ENCODE measurements at places on chromosomes 11 and 22. TPM values are rescaled to one million over a fixed set of nuclear protein-coding genes. Genes with fewer than 3 reads are reported as not detected.
A peak's percentile ranks its signal among the peaks of the same experiment; 100 is the strongest.

GRCh38 chr11:111081021-111081511 lies 164.5 kb upstream of the POU2AF2 start:
- H3K4me1 ChIP-seq = no peaks in the 10 kb centered on the region
- no peak for DNase-seq
- no peak overlapping the region for H3K4me3 ChIP-seq
- no peaks in the 10 kb centered on the region for H3K27me3 ChIP-seq

DNA sequence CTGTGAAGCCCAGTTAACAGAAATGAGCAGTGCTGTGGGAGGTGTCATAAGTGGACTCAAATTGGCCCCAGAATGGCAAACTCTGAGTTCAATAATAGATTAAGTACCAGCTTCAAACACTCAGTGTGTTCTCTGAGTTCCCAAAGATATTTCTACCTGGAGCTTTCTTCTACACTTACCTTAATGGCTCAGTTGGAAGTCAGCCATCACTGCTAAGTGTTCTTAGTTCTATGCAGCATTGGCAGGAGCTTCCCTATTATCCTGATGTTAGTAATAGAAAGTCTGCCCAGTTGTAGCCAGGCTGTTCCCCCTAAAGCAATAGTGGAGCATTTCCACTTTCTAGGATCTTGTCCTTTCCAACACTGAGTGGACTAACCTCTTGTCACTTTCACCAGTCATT lies 9.7 kb upstream of the PIK3IP1 start:
- no peaks in the 10 kb centered on the region for H3K4me1 ChIP-seq
- no peak overlapping the region for H3K4me3 ChIP-seq
- no peak overlapping the region for H3K27ac ChIP-seq
- no peak for DNase-seq

SYNGR1 gene
- 51.5 TPM for total RNA-seq

GRCh38 chr11:37755521-37755920 lies 1157.5 kb upstream of the RAG2 start:
- no peak overlapping the region for H3K4me3 ChIP-seq
- no peak for DNase-seq
- no peaks in the 10 kb centered on the region for H3K36me3 ChIP-seq
- no peaks in the 10 kb centered on the region for H3K4me1 ChIP-seq

- H3K27ac ChIP-seq = no peak overlapping the region
- no peaks in the 10 kb centered on the region for H3K36me3 ChIP-seq
- no peak for DNase-seq
- H3K4me1 ChIP-seq = no peaks in the 10 kb centered on the region
- H3K27me3 ChIP-seq = peaks cover 9% of the 10 kb centered on the region
These were observed 375.8 kb downstream of the NTM start for GRCh38 chr11:131746201-131746600.

- no peak overlapping the region for H3K4me3 ChIP-seq
- peak overlapping the region; percentile 42 for H3K27ac ChIP-seq
- DNase-seq = no peak
- peaks cover 10% of the 10 kb centered on the region for H3K4me1 ChIP-seq
- H3K36me3 ChIP-seq = peaks cover 94% of the 10 kb centered on the region
These were observed 6.3 kb downstream of the INPPL1 start for GRCh38 chr11:72230764-72231365.

- H3K27ac ChIP-seq = no peak overlapping the region
- H3K4me1 ChIP-seq = peaks cover 17% of the 10 kb centered on the region
- H3K36me3 ChIP-seq = no peaks in the 10 kb centered on the region
- H3K27me3 ChIP-seq = peaks cover 62% of the 10 kb centered on the region
- DNase-seq = no peak
- H3K4me3 ChIP-seq = no peak overlapping the region
These were observed 1.1 kb downstream of the OVOL1 start for GRCh38 chr11:65787649-65788622.

- H3K27me3 ChIP-seq = no peaks in the 10 kb centered on the region
- H3K4me3 ChIP-seq = no peak overlapping the region
- no peaks in the 10 kb centered on the region for H3K4me1 ChIP-seq
- no peak for DNase-seq
These were observed 107.9 kb downstream of the BBOX1 start for GRCh38 chr11:27148506-27148905.

GRCh38 chr11:62974848-62975522 lies 9.8 kb downstream of the SLC22A6 start:
- no peaks in the 10 kb centered on the region for H3K27me3 ChIP-seq
- H3K4me3 ChIP-seq = no peak overlapping the region
- peaks cover 7% of the 10 kb centered on the region for H3K4me1 ChIP-seq
- no peaks in the 10 kb centered on the region for H3K36me3 ChIP-seq

GRCh38 chr11:3092603-3093141 lies 35.4 kb upstream of the CARS1 start:
- DNase-seq = no peak
- no peak overlapping the region for H3K4me3 ChIP-seq
- H3K27me3 ChIP-seq = no peaks in the 10 kb centered on the region
- no peak overlapping the region for H3K27ac ChIP-seq
- peaks cover 54% of the 10 kb centered on the region for H3K36me3 ChIP-seq

GRCh38 chr11:17730137-17730536 lies 4.4 kb upstream of the KCNC1 start:
- H3K4me1 ChIP-seq = peaks cover 13% of the 10 kb centered on the region
- H3K27me3 ChIP-seq = peaks cover 48% of the 10 kb centered on the region
- no peak for DNase-seq
- no peaks in the 10 kb centered on the region for H3K36me3 ChIP-seq
- no peak overlapping the region for H3K4me3 ChIP-seq

- peak overlapping the region; percentile 71 for H3K27ac ChIP-seq
- peaks cover 9% of the 10 kb centered on the region for H3K4me1 ChIP-seq
- no peaks in the 10 kb centered on the region for H3K27me3 ChIP-seq
These were observed 16.2 kb downstream of the LRRC32 start for GRCh38 chr11:76654298-76654851.

DNA sequence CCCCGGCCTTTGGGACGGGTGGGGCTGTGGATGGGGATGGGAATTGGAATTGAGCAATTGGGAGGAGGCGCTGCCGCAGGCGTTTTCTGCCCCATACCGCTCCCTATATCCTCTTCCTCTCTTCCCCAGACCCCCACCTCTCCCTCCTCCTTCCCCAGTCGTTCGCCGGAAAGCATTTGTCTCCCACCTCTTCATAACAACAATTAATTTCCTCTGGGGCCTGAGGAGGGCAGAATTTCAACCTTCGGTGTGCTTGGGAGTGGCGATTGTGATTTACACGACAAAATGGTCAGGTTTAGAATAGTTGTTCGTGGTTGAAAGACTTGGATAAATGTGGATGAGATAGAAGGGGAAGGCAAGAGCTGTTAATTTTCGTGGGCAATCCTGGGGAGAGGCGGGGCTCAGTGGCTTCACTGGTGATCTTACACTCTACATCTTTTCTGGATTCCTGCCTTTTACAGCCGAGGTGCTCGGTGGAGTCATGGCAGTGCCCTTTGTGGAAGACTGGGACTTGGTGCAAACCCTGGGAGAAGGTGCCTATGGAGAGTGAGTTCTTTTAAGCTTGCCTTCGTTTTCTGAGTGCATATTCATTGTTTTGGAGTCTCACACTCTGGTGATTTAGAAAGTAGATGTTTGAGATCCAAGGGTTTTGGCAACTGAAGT lies 1.5 kb downstream of the CHEK1 start:
- no peak for DNase-seq
- peaks cover 28% of the 10 kb centered on the region for H3K4me1 ChIP-seq
- H3K27ac ChIP-seq = peak overlapping the region; percentile 96

DNA sequence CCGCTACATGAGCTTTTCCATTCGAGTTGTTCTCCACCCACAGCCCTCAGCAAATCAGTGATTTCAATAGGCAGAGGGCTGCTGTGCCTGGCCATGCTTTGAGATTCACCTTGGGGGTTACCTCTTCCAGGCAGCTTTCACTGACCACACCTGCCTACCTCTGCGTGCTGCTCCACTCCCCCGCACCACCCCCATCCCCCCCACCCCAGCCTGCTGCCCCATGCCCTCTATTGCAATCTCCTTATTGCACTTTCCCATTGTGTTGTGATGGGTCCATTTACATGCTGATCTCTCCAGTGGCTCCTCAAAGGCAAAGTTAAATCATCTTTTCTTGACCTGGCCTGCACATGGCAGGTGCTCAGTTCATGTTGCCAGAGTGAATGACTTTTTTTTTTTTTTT lies 18.0 kb upstream of the POLA2 start:
- H3K4me3 ChIP-seq = no peak overlapping the region
- DNase-seq = no peak
- no peaks in the 10 kb centered on the region for H3K36me3 ChIP-seq
- no peak overlapping the region for H3K27ac ChIP-seq

- no peak overlapping the region for H3K4me3 ChIP-seq
- H3K36me3 ChIP-seq = peaks cover 100% of the 10 kb centered on the region
- peaks cover 3% of the 10 kb centered on the region for H3K4me1 ChIP-seq
These were observed 12.2 kb downstream of the SLC43A3 start for GRCh38 chr11:57414612-57415212.

NTM gene
- 0.69 TPM for total RNA-seq

DNA sequence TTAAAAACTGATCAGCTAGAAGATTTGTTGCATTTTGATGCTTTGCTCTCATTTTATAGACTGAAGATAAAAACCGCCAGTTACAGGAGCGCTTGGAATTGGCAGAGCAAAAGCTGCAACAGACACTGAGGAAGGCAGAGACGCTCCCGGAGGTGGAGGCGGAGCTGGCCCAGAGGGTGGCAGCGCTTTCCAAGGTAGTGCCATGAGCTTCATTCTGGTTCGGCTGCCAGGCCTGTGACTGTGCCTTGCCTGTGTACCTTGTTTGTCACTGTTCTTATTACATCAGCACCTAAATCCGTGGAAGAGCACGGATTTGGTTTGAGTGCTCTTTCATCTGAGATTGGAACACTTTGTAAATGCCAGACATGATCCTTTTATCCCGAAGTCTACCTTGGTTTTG lies 61.4 kb downstream of the PPFIA1 start:
- no peak overlapping the region for H3K27ac ChIP-seq
- H3K4me1 ChIP-seq = no peaks in the 10 kb centered on the region
- H3K36me3 ChIP-seq = no peaks in the 10 kb centered on the region
- H3K27me3 ChIP-seq = no peaks in the 10 kb centered on the region

TNNT3 gene
- 45.2 TPM for total RNA-seq

DNA sequence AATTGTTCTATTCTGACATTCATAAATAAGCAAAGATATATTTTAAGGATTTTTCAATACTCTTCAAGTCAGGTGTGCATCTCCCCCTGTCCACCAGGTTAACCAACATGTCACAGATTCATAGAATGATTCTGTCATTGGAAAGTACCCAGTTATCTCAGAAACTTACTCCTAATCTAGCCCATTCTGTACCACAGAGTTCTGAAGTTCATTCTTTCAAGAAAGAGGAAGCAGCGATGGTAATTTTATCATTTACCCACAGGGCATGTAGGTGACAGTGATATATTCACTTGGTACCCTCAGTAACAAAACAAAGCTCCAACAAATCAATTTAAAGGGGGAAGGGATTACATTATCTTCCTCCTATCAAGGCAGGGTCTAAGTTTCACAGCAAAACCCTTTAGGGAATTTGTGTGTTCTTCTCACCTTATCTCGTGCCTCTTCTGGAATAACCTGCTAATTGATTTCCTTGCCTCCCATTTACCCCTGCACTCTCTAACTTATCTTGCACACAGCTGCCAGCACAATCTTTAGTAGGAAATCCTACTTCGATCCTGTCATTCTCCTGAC lies 19.0 kb upstream of the MPPED2 start:
- H3K36me3 ChIP-seq = no peaks in the 10 kb centered on the region
- H3K27me3 ChIP-seq = no peaks in the 10 kb centered on the region
- H3K4me3 ChIP-seq = no peak overlapping the region
- no peak for DNase-seq

DNA sequence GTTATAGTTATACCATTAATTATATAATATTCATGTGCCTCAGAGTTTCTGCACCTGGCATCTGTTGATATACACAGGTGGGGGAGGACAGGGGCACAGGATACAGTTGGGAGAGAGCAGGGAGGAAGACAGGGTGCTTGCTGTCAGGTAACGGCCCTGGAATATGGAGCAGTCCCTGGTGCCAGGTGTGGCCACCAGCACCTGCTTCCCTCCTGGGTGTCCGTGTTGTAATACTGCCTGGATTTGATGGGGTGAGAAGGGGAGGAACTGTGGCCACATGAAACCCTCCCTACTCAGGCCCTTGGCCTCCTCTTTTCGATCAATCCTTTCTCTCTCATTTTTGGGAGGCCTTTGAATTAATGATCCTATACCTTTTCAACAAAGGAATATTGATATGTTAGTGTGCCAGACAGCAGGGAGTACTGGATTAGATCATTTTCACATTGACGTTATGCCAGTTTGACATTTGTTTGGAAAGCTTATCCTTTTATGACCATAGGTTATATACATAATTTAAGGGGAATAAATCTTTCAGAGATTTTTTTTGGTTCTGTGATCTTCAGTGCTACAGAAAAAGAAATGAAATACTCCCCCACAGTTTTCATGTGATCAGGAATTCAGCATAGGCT lies 88.6 kb downstream of the TEAD1 start:
- no peak for DNase-seq
- H3K4me3 ChIP-seq = no peak overlapping the region
- H3K36me3 ChIP-seq = peaks cover 17% of the 10 kb centered on the region
- no peak overlapping the region for H3K27ac ChIP-seq

DNA sequence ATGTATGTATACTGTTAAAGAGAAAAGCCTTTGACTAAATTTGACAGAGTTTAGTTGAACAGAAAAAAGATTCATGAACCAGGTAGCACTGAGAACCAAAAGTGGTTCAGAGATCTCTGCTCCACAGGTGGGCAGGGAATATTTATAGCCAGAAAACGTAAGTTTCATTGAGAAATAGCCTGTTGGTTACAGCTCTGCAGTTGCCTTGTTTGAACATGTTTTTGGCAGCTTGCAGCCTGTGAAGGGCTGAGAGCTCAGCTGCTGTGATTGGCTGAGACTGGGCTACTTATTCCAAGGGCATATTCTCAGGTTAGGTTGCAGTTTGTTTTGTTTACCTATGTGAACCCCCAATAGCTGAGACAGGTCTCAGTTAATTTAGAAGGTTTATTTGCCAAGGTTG lies 13.5 kb upstream of the ZNF74 start:
- no peak for DNase-seq
- H3K27ac ChIP-seq = no peak overlapping the region

INS gene
- total RNA-seq = not detected

- no peak for DNase-seq
- peaks cover 7% of the 10 kb centered on the region for H3K27me3 ChIP-seq
- peaks cover 5% of the 10 kb centered on the region for H3K4me1 ChIP-seq
- no peak overlapping the region for H3K4me3 ChIP-seq
- H3K27ac ChIP-seq = no peak overlapping the region
- H3K36me3 ChIP-seq = no peaks in the 10 kb centered on the region
These were observed 294.6 kb upstream of the NARS2 start for GRCh38 chr11:78869293-78869692.

GRCh38 chr11:13962198-13962561 lies 343 bp upstream of the SPON1 start:
- no peak for DNase-seq
- peaks cover 98% of the 10 kb centered on the region for H3K27me3 ChIP-seq
- H3K27ac ChIP-seq = peak overlapping the region; percentile 31

CPT1B gene
- total RNA-seq = 279 TPM

- no peak for DNase-seq
- no peaks in the 10 kb centered on the region for H3K27me3 ChIP-seq
- H3K36me3 ChIP-seq = no peaks in the 10 kb centered on the region
- peak within 1 kb of the TSS; percentile 82 for H3K4me3 ChIP-seq
These were observed at the start of gene SRSF8 for GRCh38 chr11:95066716-95067038. TSS of gene SRSF8 (plus strand) at chr11:95066919. CDS start at chr11:95067227, 308 bp downstream.

- no peaks in the 10 kb centered on the region for H3K36me3 ChIP-seq
- no peaks in the 10 kb centered on the region for H3K27me3 ChIP-seq
- DNase-seq = no peak
- H3K4me3 ChIP-seq = no peak overlapping the region
- peaks cover 10% of the 10 kb centered on the region for H3K4me1 ChIP-seq
- peak overlapping the region; percentile 83 for H3K27ac ChIP-seq
These were observed 2.1 kb downstream of the PGAP2 start for GRCh38 chr11:3810446-3810845.
